Stimulated activated CD4-positive, alpha-beta T cell treated with anti-CD3 and anti-CD28 coated beads, Interleukin-4, amount 100 ng/mL, for 4 hours (primary cell): ENCODE measurements at places on chromosomes 3 and 15.

DNA sequence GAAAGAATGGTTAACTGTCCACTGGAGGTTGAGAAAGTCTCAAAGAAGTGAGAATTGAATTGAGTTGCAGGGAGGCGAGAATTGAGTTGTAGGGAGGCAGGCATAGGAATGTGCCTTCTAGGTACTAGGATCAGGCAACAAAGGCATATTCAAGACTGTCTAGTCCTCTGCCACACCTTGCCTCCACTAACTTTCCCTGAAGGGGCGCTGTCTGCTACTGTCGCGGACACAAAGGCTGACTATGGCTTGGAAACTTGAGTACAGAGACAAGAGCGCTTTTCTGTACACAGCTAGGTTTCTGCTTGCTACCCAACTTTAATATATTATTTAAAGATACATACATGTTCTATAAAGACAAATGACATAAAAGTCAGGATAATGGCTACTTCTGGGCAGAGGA, 10.4 kb upstream of the FBXL22 start:
- DNase-seq, result no peak

GRCh38 chr15:96331144-96331944, 844 bp downstream of the NR2F2 start:
- DNase-seq, result no peak

GRCh38 chr15:52392008-52392687, 96.5 kb upstream of the MYO5C start:
- no peak for DNase-seq

- DNase-seq, result no peak
Measured at GRCh38 chr3:71244153-71244825, 339.2 kb downstream of the FOXP1 start.

- DNase-seq, result no peak
Measured at GRCh38 chr3:152046280-152046679, 172.8 kb downstream of the SUCNR1 start.

DNA sequence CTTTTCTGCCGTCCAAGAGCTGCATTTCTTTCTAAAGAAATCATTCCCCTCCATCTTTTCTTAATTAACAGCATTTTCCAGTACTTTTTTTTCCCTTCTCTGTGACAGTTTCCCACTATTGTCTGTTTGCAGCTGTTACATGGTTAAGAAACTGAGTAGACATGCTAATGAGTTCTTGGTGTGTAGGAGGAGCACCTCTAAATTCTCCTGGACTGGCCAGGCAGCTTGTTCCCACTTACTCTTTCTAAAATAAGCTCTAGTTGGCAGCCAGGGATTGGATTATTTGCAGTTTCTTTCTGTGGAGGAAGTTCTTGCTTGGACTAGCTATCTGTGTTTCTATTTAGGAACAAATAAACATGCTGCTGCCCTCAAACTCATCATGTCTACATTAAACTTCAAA, 235.1 kb upstream of the GAP43 start:
- no peak for DNase-seq

GRCh38 chr3:87069971-87070370, 79.0 kb upstream of the VGLL3 start:
- DNase-seq, result no peak

GRCh38 chr3:127677541-127678314, 5.0 kb downstream of the ABTB1 start:
- DNase-seq, result no peak

- peak; percentile 17 for DNase-seq
Measured at GRCh38 chr3:113124256-113124830, 87.0 kb upstream of the BOC start.

GRCh38 chr3:156551746-156552145, 3.2 kb downstream of the SSR3 start:
- DNase-seq, result no peak

DNA sequence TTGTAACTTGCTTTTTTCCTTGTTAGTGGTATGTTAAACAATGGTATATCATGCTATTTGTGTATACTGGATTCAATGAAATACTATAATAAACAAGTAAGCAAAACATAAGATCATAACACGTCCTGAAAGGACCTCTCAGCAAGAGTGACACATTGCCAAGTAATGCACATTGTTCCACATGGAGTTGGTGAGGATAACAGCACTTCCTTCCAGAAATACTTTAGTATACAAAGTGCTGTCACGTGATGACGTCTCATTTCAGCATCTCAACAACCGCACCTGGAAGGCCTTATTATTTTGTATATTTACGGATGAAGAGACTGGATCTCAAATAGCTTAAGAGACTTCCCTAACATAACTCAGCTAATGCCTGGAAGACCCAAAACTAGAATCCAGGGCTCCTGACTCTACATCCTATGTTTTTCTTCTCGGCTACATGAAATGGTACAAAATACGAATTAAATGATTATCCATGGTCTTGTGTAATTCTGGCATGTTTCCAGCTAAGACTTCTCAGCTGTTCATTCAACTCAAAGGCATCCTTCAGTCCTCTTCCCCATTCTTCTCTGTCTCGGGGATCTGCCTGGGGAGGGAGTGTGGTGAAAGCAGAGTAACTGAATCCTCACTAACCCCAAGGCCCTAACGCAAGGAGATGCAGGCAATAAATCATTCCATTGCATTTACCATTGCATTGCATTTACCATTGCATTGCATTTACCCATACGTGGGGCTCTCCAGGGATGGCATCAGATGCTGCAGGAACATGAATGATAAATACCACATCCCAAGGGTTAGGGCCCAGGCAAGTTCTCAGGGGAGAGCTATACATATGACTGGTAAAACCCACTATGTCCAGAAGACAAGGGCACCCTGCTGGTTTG, 79.2 kb downstream of the LIPC start:
- no peak for DNase-seq

DNA sequence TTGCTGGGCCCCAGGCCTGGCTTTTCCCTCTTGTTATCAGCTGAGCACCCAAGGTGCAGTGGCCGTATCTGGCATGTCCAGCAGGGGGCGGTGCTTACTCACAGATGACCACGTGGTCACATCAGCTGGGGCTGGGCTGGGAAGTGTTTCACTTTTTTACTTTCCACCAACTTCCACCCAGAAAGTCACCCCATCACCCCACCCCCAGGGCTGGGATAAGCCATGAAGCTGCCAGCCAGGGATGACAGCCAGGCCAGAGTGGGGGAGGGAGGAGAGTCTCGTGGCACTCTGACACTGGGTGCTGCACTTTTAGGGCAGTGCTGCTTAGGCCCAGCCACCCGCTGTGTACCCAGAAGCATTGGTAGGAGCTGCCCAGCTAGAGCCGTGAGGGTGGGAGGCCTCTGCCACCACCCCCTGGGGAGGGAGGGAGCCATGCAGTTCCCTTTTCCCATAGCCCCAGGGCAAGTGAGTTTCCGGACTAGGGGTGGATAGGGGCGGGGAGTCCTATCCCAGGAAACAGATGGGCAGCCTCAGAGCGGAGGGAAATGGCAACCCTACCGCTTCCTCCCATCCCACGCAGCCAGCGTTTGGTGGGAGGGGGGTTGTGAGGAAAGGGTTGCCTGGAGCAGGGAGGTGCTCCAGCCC, 6.1 kb downstream of the PPCDC start:
- DNase-seq, result peak; percentile 87

DNA sequence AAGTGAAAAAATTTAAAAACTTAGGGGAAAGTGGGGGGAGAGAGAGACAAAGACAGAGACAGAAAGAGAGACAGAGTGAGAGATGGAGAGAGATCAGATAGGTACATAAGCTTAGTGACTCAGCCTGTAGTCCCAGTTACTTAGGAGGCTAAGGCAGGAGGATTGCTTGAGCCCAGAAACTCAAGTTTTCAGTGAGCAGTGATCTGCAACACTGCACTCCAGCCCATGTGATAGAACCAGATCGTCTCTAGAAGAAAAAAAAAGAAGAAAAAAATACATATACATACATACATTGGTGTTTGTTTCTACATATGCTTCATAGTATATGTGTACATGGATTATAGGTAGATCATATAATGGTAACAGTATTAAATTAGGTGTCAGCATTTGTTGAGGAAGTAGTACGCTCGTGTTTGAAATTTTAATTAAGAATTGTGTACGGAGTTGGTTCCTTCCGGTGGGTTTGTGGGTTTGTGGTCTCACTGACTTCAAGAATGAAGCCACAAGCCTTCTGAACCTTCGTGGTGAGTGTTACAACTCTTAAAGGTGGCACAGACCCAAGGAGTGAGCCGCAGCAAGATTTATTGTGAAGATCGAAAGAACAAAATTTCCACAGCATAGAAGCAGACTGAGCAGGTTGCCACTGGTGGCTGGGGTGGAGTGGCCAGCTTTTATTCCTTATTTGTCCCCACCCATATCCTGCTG, 38.3 kb upstream of the SNRPN start:
- no peak for DNase-seq

GRCh38 chr3:36695113-36695768, 69.1 kb downstream of the DCLK3 start:
- DNase-seq, result no peak

- no peak for DNase-seq
Measured at GRCh38 chr3:193868590-193868989, 267.4 kb upstream of the HES1 start.

DNA sequence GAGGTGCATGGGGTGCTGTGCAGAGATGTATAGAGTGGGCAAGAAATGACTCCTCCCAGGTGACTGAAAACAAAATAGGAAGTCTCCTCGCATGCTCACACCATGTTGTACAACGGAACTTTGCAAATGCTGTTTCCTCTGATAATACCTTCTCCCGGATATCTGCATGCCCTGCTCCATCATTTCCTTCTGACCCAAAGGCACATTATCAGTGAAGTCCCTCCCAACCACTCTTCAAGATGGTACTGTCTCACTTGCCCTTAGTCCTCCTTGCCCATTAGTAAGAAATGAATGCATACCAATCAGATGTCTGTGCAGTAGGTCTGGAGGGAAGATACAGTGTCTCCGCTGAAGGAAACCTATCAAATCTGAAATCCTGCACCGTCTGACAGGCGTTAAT, 12.0 kb downstream of the TMED3 start:
- DNase-seq, result no peak

DNA sequence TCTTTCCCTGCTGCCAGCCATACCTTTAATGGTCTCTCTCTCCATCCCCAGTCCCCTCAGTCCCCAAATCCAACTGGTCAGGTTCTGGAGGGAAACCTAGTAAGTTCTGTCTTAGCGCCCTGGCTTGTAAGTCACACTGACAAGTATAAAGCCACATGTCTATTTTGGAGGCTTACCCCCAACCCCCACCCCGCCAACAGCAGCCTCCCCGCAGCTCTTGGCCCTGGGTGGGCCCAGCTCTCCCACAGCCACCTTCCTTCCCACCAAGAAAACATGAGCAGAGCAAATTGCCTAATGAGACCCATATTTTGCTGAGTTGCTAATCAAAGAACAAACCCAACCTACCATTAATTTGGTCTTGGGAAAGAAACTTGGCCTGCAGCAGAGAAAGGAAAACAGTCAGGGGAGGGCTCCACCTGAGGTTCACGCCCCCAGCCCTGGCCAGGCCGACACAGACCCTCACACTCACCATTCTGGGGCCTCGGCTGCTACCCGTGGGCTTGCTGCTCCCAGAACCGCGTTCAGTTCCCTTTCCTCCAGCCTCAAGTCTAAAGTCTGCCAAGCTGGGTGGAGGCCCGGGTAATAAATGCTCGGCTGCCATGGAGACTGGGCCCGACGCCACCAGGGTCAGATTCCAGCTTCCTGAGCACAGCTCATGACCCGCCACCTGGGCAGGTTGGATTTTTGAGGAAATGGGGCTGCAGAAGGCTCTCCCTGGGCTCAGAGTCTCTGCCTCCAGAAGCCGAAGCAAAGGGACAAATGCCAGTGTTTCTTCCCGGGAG, at the start of gene CALML4:
CALML4 (minus strand) TSS at position 557 of the 782 bp plus-strand sequence; CDS start at position 472, 85 bp downstream.
- no peak for DNase-seq

DNA sequence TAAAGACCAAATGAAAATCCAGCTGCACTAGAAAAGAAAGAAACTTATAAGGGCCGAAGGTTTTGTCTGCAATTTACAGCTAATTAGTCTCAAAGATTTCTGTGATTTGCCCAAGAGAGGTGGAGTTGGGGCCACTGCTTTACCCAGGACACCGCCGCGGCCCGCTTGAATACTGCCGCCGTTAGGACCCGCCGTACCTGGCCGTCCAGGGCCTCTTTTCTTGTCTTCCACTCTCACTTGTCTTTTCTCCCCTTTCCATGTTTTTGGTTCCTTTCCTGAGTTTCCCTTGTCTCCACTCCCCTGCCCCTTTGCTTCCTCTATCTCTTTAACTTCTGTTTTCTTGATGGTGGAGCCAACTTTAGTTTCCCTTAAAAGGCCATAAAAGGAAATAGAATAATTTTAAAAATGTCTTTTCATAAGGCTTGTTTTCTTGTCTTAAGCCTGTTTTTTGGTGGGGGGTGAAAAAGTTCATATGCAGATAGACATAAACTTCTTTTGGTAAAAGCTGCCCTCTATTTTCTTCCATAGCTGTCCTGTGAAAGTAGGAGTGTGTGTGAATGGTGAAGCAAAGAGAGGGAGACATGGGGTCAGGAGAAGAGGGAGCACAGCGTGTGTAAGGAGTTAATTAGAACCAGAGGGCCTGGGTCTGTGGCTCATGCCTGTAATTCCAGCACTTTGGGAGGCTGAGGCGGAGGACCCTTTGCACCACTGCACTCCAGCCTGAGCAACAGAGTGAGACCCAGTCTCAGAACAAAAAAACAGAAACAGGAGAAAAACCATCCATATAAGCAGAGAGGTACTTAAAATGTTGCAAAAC, 16.0 kb upstream of the CCNL1 start:
- DNase-seq, result no peak

- DNase-seq, result no peak
Measured at GRCh38 chr3:123147754-123148535, 53.8 kb upstream of the SEC22A start.

DNA sequence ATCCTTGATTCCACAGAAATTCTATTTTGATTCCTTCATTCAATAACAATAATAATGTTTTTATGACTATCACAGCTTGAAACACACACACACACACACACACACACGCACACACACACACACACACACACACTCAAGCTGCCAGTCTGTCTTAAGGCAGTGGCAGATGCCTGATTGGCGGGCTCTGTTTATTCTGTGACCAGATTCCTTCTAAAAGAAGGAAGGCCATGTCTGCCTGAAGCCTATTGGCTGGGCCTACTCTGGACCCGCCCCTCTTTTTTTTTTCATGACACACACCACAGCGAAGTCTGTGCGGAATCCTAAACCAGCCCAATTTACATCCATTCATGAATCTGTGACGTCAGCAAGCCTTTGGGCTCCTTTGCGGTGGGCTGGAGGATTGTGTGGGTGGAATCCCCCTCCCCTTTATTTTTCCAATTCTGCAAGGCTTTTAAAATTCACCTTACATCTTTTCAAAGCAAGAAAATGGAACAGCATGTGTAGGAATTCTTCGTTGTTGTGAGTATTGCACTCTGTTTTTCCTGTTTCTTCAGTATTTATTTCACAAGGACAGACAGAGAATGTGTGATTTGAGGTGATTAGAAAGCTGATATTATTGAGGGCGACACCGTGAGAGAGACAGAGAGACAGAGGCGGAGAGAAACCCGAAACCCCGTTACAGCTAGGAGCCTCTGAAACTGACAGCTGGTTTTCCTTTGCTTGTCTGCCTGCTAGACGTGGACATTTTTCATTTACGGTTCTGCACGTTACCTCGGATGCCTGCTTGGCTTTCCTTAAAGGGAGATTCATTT, at the start of gene MAP3K13:
MAP3K13 (plus strand) TSS at position 287 of the 812 bp plus-strand sequence. CDS start 65,446 bp downstream, outside the sequence.
- peak; percentile 11 for DNase-seq

- DNase-seq, result no peak
Measured at GRCh38 chr3:11555211-11555782, 88.4 kb downstream of the VGLL4 start.

- DNase-seq, result no peak
Measured at GRCh38 chr3:42499478-42499871, 3.0 kb upstream of the VIPR1 start.
